ENCODE measurements at places on chromosomes 4 and X.

DNA sequence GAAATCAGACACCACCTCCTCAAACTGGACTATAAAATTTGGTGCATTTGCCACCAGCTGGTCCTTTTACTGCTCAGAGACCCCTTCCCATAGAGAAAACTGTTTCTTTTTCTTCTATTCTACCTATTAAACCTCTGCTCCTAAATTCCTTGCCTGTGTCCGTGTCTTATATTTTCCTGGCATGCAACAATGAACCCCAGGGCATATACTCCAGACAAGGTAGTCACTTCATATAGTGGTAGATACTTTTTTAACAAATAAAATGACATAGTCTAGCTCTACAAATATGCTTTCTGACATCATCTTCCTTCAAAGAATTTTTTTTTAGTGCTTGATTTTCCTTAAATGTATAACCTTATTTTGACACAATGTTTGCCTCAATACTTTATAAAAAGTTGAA lies 1402.9 kb upstream of the PABPC4L start:
- DNase-seq: no peak

DNA sequence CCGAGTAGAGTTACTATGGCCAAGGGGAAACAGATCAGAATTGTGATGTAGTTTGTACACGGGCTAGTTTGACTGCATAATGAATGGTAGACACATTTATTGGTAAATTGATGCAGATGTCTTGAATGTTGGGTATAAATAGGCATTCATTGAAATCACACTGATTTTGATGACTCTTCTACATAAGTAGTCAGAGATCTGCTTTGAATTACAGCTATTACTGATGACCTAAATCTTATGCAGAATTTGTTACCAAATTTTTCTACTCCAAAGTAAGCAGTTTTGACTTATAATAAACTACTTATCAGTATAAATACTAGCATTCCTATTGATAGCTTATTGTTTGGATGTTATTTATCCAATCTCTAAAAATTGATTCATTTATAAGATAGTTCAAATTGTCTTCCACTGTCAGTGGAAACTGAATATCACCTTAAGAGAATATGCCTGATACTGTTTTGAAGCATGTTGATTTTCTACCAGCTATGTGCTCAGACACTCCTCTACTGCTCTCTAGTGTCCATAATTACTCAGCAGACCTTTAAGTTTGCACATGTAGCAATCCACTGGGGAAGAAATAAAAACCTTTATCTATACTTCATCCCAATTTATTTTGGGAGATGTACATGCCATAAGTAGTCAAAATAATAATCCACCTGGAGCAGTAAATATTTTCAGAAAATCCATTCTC lies 120.3 kb downstream of the RASL11B start:
- DNase-seq: no peak

GRCh38 chr4:163201358-163201757 lies 34.7 kb upstream of the NAF1 start:
- DNase-seq: no peak

GRCh38 chr4:150192986-150193385 lies 114.7 kb downstream of the DCLK2 start:
- DNase-seq: no peak

- DNase-seq: no peak
Measured at GRCh38 chr4:6227412-6228157, 27.2 kb upstream of the JAKMIP1 start.

GRCh38 chrX:107628662-107629539 lies 591 bp downstream of the PRPS1 start:
- peak; percentile 8 for DNase-seq

DNA sequence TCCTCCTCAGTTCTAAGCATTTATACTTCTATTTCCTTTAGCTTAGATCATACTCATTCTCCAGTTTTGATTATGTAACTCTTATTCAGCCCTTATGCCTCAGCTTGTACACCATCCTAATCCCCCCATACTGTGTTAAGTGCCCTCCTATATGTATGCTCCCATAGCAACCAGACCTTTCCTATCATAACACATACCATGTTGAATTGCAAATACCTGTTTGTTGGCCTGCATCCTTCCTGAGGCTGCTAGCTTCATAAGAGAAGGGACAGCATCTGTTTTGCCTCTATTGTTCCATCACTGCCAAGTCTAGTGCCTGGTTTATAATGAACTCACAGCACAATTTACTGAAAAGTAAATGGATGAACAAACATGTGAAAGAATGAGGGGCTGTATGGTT lies 443.7 kb downstream of the CENPC start:
- no peak for DNase-seq

GRCh38 chr4:139020384-139020783 lies 4.8 kb downstream of the NOCT start:
- DNase-seq: no peak

GRCh38 chr4:112284662-112285411 lies 867 bp downstream of the TIFA start:
- no peak for DNase-seq

GRCh38 chr4:101160792-101161592 lies 186.3 kb downstream of the PPP3CA start:
- DNase-seq: no peak

- no peak for DNase-seq
Measured at GRCh38 chr4:6225469-6225868, 25.1 kb upstream of the JAKMIP1 start.

GRCh38 chr4:15354371-15355297 lies 73.2 kb upstream of the C1QTNF7 start:
- DNase-seq: no peak

- no peak for DNase-seq
Measured at GRCh38 chrX:30863974-30864373, 25.1 kb downstream of the TAB3 start.

- no peak for DNase-seq
Measured at GRCh38 chrX:72274526-72274925, 2.5 kb downstream of the RPS4X start.

DNA sequence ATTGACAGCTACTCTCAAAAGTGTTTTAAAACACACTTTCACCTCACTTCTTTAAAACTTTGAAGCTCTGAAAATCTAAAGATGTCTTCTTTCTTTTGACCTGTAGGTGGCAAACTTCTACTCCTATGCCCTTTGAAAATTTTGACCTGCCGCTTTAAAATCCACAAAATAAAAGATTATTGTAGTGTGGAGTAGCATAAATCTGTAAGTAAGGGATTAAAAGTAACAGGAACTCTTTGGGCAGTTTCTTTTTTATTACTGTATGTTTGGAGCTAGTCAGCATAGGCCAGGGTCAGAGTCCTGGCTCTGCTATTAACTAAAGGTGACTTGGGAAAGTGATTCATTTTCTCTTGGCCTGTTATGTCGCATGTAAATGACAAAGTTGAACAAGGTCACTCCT lies 25.5 kb downstream of the BBS12 start:
- no peak for DNase-seq

GRCh38 chrX:16695079-16695676 lies 17.3 kb downstream of the CTPS2 start:
- no peak for DNase-seq

All from stimulated activated CD4-positive, alpha-beta T cell treated with anti-CD3 and anti-CD28 coated beads, Interleukin-1b, Interleukin-23, amount 100 ng/mL, for 24 hours (primary cell).